ENCODE measurements at places on chromosomes 5 and 9.

- DNase-seq = no peak
Measured at GRCh38 chr9:97596906-97597305, 36.3 kb downstream of the TSTD2 start.

DNA sequence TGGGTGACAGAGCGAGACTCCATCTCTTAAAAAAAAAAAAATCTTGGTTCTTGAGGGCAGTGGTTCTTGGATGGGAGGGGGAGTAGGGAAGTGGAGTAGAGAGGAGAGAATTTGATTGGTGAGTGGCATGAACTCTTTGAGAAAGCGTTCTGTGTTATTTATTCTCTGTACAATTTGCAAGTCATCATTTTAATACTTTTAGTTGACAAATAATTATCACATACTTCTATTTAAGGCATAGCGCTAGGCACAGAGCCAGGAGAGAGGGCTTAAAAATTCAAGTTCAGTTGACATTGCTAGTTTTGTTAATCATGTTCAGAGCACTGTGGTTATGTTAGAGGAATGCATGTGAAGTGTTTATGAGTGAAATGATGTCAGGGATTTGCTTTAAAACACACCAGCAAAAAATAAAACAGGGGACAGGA, 24.6 kb downstream of the HSDL2 start:
- DNase-seq = no peak

DNA sequence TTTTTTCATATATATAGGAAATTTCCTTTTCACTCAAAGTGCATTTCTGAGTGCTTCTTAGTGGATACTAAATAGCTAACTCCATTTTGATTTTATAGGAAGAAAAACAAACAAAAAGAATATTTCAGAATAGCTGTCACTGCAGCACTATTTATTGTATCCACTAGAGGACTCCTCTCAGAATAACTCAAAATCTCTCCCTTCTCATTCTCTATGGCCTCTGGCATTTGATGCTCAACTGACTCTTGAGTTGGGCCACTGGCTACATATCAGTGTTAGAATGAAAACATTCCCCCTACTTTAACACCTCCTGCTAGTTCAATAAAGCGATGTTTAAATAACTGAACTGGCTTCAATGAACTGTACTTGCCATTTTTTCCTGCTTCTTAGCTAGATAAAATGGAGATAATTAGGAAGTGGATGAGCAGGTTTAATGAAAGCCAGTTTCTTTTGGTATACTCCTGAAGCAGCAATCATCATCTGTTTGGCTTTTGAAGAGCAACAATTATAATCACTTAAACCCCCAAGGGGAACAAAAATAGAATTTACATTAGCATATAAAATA, 16.6 kb upstream of the ELAVL2 start:
- no peak for DNase-seq

GRCh38 chr5:130109152-130109551, 204.9 kb downstream of the CHSY3 start:
- no peak for DNase-seq

DNA sequence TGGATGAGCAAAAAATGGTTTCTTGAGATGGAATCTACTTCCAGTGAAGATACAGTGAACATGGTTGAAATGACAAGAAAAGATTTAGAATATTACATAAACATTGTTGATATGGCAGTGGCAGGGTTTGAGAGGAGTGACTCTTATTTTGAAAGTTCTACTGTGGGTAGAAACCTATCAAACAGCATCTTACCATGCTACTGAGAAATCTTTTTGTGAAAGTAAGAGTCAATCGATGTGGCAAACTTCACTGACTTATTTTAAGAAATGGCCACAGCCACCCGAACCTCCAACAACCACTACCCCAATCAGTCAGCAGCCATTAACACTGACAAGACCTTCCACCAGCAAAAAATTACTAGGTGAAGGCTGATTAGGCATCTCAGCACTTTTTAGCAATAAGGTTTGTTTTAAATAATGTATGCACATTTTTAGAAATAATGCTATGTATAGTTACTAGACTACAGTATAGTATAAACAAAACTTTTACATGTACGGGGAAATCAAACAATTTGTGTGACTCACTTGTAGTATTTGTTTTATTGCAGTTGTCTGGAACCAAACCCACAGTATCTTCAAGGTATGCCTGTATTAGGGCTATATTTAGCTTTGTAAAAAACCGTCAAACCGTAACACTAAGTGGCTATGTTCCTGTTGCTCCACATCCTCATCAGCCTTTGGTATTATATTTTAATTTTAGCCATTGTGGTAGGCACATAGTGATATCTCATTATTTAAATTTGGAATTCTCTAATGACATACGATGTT, 30.6 kb upstream of the ADAMTS6 start:
- DNase-seq = no peak

DNA sequence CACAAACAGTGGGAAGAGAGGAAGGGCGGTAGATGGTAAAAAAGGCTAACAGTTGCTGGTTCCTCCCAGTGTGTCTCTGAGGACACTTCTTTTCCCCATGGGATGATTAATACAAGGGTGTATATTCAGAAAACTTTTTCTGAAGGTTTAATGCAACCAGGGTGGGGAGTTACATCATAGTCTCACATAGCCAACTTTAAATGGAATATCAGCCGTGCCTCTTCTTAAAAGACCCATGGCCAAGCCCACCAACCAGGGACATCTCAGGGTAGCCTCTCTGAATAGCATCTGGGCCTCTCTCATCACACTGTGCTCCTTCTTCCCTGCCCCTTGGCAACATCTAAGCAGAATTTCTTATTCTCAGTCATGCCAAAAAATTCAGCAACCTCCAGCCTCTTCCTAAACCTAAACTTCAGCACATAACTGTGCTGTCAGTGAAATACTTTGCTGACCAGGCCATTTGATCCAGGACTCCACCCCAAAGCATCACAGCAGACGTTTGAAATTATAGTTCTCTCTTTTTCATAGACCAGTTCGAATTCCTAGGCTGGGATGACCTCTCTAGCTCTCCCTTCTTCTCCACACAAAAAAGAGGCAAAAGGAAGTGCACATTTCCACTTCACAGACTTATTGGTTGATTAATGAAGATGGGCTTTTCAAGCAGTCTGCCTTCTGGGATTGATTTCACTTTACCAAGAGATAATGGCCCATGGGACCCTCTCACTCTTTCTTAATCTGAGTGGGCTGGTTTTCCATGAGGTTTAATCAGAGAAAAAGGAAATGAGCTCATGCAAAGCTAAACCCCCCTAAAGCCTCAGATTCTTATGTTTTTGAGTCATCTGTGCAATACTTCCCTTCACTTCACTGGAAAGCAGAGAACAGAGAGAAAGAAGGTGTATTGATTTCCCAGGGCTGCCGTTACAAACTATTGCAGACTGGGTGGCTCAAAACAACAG, 85.1 kb upstream of the RAI14 start:
- DNase-seq = no peak

- DNase-seq = no peak
Measured at GRCh38 chr5:76765249-76765648, 49.3 kb downstream of the F2R start.

DNA sequence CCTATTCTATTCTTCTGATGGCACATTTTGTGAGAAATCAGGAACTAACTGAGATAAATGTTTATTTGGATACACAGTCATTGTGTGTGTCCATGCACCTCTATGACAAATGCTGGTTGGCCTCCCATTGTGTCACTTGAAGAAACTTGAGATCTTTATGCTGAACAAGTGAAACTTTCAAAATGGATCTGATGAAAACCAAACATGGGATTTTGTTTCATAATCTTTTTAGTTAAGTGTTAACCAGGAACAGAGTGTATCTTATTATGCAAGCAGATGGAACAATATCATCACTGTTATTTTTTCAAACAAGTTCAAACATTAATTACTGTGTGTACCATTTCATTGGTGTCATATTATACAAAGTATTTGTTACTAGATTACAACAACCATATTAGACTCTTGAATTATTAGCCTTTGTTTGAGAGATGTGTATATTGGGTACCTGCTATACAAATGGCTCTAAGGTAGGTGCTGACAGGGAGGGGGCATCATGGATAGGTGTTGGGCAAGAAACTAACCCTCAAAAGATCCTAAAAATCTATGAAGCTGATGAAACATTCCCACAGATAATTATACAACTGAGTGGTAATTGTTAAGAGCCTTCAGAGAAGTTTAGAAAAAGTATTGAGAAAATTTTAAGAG, 159.8 kb downstream of the PALM2AKAP2 start:
- no peak for DNase-seq

DNA sequence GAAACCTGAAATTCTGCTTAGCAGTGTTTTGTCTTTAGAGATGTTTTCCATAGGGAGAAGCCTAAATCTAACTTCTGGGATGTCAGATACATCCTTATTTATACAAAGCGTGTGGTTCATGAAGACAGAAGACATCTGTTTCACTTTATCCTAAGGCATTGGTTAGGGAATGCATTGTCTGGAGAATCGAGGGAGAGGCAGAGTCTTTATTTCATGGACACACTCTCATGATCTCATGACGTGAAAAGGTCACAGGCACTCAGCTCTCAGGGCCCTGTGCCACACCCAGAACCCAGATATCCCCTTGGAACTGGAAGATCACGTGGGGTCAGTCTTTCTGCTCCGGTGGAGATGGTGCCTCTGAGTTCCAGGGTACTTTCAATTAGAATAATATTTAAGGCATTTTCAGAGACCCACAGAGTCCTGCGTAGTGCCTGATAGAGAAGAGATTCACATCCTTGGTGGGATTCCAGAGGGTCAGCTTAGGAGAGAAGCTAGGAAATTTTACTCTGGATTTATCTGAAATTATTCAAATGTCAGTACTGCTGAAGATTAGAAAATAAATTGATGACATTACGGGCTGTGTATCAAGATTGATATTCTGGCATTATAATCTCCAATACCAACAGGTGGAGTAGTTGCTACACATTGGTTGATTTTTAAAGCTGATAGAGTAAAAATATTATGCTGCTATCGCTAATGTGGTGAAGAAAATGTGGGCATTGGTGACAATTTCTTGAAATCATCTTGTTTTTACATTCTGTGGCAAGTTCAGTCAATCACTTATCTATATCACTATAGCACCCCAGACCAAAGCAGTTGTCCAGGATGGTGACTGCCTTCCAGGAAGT, 378.3 kb downstream of the MTRR start:
- DNase-seq = no peak

DNA sequence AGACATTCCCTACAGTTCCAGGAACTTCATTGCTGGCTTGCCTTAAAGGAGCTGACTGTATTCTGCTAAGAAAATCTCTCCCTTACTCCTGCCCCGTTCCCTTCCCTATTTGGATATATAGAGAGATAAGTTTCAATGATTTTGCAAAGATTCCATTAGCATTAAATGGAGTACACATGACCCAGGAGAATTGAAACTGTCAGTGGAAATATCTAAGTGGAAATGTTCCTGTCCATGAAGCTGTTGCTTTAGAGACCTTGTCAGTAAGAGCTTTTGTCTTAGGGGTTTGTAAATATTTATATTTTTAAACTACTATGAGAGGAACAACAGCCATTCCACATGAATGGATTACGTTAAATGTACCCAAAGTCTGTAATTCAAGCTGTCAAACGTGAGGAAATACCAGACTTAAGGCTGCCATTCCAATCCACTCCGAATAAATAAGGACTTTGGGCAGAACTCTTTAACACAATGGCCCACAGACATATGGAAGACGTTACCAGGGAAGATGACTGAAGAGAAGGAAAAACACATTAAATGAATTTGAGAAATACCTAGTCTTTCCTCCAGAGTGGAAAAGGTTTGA, 387.1 kb upstream of the PAPPA start:
- DNase-seq = no peak

DNA sequence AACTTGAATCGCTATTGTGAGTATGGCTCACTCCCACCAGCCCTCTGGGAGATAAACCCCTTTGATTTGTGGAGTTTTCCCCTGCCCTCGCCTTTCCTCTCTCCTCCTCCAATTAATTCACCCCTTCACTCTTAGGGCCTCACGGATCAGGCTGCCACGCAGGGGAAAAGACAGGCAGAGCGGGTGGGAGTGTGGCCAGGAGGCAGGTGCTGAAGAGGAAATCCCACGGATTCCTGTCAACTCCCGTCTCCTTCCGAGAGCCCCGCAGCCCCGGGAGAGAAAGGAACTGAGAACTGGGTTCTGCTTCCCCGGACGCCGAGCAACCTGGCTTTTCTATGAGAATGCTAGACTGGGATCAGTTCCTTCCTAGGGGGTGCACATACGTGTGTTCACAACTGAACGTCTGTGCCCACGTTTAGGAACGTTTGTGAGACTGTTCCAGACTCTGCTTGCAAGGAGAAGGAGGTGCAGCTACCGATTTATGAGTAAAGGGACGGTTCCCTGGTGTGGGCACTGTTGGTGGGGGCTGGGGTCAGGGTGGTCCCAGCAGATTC, 314.5 kb upstream of the TLE4 start:
- DNase-seq = peak; percentile 27

GRCh38 chr5:53257806-53258373, 148.3 kb upstream of the MOCS2 start:
- DNase-seq = no peak

- no peak for DNase-seq
Measured at GRCh38 chr5:168128111-168128510, 163.3 kb upstream of the WWC1 start.

- DNase-seq = no peak
Measured at GRCh38 chr5:160133918-160134304, 14.7 kb upstream of the PWWP2A start.

GRCh38 chr9:37953775-37954437, 50.0 kb upstream of the SLC25A51 start:
- no peak for DNase-seq

DNA sequence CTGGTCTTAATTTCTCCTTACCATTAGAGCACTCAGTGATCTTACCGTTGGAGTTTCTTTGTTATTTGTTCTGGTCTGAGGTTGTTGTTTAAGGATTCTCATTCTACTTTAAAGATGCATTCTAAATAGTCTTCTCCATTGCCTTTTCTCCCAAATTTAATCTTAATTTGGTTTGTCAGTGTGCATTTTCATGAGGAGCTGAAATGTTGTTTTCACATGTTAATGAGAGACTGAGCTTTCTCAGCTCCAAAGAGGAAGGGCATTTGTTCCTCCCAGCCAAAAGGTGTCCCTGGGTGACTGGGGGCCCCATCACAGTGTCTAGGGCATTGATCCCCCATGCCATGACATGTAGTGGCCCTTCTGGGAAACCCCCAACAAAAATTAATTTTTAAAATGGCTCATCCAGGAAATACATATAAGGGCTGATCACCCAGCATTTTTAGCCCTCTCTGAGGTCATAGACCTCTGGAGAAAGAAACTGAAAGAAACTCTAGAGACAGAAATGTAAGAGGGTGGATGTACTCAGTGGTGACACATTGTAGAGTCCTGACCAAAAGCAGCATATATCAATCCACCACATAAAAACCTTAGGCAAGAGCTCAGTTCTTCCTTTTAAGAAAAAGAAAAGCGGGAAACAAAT, 240.4 kb upstream of the RAI14 start:
- no peak for DNase-seq

- DNase-seq = peak; percentile 45
Measured at GRCh38 chr9:2016408-2017330, 1.5 kb downstream of the SMARCA2 start.

DNA sequence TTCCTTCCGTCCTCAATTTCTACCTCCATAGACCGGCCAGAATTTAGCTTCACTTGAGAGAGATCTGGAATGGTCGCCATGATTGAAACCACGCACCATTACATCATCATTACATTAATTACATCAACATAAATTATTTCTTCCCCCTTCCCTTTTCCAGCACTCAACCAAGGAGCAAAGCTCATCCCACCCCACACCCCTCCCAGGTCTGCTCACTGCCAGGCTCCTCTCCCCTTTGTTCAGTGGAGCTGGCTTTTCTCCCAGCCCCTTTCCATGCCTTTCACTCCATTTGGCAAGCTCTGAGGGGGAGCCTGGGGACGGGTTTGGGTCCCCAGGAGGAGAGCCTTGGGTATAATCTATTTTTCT, 8.4 kb downstream of the RACK1 start:
- no peak for DNase-seq

All from left renal pelvis (tissue), 4 donors.